NCI-H2029 (cell line): ENCODE measurements at places on chromosomes 2 and 18.

GRCh38 chr2:217000406-217000805 is 140.5 kb upstream of the TNP1 start:
- no peak for DNase-seq

DNA sequence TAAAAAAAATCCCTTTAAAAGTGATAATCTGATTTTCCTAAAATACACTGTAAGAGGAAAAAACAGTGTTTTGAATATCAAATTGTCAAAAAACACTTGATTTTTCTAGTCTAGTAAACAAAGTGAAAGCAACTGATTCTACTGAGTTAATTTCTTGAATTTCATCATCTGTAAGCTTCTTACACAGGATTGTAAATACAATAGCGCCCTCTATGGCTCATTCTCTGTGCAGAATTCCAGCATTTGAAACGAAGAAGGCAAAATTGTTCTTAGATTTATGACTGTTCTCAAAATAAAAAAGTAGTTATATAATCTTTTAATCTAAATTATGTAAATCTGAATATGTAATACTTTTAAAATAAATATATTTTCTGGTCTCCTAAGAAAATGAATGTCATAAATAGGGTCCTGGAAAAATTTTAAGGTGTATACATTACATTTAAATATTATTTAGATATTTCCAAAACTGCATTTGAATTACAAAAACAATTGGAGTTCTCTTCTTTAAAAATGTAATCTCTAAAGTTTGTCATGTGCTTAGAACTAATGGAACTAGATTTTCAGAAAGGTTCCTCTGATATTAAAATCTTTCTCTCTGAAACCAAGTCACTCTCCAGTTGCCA is 176.9 kb upstream of the MC4R start:
- peak; percentile 68 for DNase-seq

DNA sequence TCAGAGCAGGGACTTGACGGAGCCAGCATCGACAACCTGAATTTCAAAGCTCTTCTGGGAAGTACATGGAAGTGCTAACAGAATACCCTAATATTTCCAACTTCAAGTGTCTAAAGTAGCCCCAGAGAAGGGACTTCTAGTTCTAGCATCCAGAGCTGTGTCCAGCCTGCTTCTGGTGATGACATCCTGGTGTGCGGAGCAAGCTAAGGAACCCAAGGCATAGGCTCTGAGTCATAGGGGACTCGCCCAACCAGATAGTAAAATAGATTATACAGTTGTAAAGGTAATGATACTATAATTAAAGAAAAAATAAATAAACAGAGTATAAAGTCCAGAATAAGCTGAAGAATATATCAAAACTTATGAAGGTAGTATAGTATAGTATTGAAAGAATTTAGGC is 108.1 kb upstream of the SERPINE2 start:
- DNase-seq, result no peak

DNA sequence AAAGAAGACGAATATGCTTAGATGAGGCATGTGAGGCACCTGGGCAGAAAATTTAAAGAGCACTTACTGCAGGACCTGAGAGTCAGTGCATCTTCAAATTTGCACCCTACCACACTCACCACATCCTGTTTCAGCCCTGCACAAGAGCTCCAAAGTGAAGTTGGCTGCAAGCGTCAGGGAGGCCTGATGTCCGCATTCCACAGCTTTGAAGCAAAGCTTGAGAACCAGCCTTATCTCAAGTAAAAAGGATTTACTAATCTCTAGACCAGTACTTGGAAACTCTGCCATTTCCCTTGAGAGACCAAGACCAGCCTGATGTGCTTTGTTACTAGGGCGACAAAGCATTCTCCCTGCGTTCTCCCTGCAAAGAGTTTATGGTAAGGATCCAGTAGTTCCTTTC is 3.4 kb upstream of the ASNSD1 start:
- DNase-seq, result no peak

- no peak for DNase-seq
Measured at GRCh38 chr2:24328010-24328409, 32.3 kb downstream of the ITSN2 start.

- DNase-seq, result peak; percentile 92
Measured at GRCh38 chr2:2083113-2083758, 247.8 kb downstream of the MYT1L start.

DNA sequence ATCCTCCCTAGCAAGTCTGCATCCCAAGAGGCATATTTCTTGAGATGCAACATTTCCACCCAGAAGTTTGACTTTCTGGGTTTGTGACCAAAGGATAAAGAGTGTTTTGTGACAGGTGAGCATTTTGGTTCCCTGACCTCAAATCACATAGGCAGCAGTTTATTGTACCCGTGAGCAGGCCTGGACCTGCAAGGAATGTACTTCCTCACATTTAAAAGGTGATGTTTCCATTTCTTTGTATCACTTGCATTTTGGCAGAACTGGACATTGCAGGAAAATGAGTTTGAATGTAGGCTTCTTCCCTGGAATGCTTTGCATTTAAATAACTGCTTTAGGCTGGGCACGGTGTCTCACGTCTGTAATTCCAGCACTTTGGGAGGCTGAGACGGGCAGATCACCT is 160.7 kb downstream of the ALPK2 start:
- no peak for DNase-seq
